ENCODE measurements at places on chromosomes 7 and 10. TPM values are rescaled to one million over a fixed set of nuclear protein-coding genes. Genes with fewer than 3 reads are reported as not detected.

The NODAL gene
- not detected for total RNA-seq

The GSDME gene
- total RNA-seq, result 4.8 TPM

The GSAP gene
- total RNA-seq, result 24.3 TPM

The DOCK4 gene
- total RNA-seq, result 11.8 TPM

The IGFBP1 gene
- total RNA-seq, result 13.7 TPM

The GPR15LG gene
- 0.20 TPM for total RNA-seq

The GALNT17 gene
- total RNA-seq, result 0.18 TPM

The PDIA4 gene
- total RNA-seq, result 266 TPM

The RADIL gene
- 0.40 TPM for total RNA-seq

The CD36 gene
- 16.3 TPM for total RNA-seq

The NAT16 gene
- not detected for total RNA-seq

The CYP2E1 gene
- 3,844 TPM for total RNA-seq

The SMC3 gene
- 8.5 TPM for total RNA-seq

The ZNF680 gene
- total RNA-seq, result 14.3 TPM

The FAM241B gene
- total RNA-seq, result 1.2 TPM

The EVX1 gene
- total RNA-seq, result not detected

The GNAT3 gene
- not detected for total RNA-seq

The FAM131B gene
- 0.38 TPM for total RNA-seq

The OR6V1 gene
- not detected for total RNA-seq

The LZTS2 gene
- 11.1 TPM for total RNA-seq

The PPP1R17 gene
- total RNA-seq, result not detected

The PDLIM1 gene
- 67.1 TPM for total RNA-seq

The RSPH10B gene
- 0.13 TPM for total RNA-seq

The FAM24B gene
- total RNA-seq, result 0.60 TPM

The KIAA1217 gene
- total RNA-seq, result 26.7 TPM

The ADAMTS14 gene
- total RNA-seq, result 0.15 TPM

The BZW2 gene
- 8.4 TPM for total RNA-seq

The CLEC2L gene
- not detected for total RNA-seq

The PTPRN2 gene
- 0.33 TPM for total RNA-seq

The PIP4K2A gene
- total RNA-seq, result 10.9 TPM

The ZPBP gene
- total RNA-seq, result not detected

The NPFFR1 gene
- not detected for total RNA-seq

The OR2A14 gene
- total RNA-seq, result not detected

The CDNF gene
- 4.8 TPM for total RNA-seq

The GATA3 gene
- total RNA-seq, result 0.88 TPM

The ORC5 gene
- 13.9 TPM for total RNA-seq

The GBX1 gene
- not detected for total RNA-seq

The PHKG1 gene
- total RNA-seq, result 0.78 TPM

The KNDC1 gene
- 8.5 TPM for total RNA-seq

Measured in left lobe of liver (tissue), 2 donors.